ENCODE measurements at places on chromosomes 3 and 15.

- no peak for DNase-seq
These were observed 16.5 kb downstream of the LMCD1 start for GRCh38 chr3:8518138-8518537.

GRCh38 chr3:129612534-129613366, 6.3 kb upstream of the PLXND1 start:
- DNase-seq: no peak

- no peak for DNase-seq
These were observed 80.2 kb downstream of the WNT5A start for GRCh38 chr3:55406696-55407425.

DNA sequence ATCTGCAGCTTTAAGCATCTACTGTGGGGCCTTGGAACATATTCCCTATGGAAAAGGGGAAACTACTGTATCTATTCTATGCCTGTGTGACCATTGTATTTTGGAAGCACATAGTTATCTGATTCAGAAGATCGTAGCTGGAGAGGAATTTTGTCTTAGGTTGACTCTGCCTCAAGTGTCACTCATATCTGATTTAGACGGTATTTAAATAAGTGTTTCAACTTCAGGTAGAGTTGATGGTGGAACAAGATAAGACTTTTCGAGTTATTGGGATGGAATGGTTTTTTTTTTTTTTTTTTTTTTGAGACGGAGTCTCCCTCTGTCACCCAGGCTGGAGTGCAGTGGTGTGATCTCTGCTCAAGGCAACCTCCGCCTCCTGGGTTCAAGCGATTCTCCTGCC, 8.9 kb upstream of the DENND6A start:
- DNase-seq: no peak

DNA sequence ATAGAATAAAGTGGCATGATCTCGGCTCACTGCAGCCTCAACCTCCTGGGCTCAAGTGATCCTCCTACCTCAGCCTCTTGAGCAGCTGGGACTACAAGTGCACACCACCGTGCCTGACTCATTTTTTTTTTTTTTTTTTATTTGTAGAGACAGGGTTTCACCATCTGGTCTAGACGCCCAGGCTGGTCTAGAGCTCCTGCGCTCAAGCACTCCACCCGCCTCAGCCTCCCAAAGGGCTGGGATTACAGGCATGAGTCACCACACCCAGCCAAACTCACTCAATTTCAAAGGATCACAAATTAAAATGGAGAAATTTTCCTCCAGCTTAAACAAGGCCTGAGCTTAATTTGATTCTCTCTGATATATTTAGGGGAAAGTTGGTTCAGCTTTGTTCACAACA, 27.3 kb upstream of the NMB start:
- DNase-seq: no peak

DNA sequence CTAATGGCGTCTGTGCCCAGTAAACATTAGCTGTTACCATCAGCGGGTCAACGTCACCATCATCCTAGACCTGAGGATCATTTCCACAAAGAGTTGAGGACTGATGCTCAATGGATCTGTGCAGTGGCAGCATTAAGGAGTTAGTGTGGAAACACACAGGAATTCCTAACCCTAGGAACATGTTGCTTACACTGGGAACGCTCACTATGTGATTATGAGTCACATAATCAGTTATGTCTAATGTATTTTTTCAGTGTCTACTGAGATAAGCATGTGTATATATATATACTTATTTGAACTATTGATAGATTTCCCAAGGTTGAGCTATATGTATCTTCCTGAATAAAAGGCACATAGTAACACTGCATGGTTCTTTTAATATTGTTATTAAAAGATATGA, 19.0 kb downstream of the ARNT2 start:
- no peak for DNase-seq

DNA sequence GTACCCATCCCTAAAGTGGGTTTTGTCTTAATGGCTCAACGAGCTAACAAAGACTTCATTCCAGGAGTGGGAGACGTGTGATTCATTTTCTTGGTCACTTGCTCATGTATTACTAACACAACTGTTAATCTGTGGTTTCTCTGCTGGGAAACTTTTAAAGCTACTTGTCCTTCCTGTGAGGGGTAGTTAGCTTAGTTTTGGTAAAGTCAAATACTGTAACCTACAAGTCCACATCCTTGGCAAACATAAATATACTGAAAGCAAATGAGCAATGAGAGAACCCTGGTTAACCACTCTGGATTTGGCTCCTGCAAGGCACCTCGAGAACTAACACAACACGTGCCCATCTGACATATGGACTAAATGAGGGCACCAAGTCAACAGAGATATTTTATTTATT, 19.9 kb downstream of the NOX5 start:
- DNase-seq: no peak

GRCh38 chr3:100756441-100756840, 47.1 kb downstream of the TFG start:
- DNase-seq: no peak

GRCh38 chr3:77329116-77329515, 289.2 kb downstream of the ROBO2 start:
- no peak for DNase-seq

- DNase-seq: no peak
These were observed 519 bp downstream of the LYSMD2 start for GRCh38 chr15:51736751-51737521.

GRCh38 chr3:188358787-188359493, 205.0 kb downstream of the LPP start:
- no peak for DNase-seq

DNA sequence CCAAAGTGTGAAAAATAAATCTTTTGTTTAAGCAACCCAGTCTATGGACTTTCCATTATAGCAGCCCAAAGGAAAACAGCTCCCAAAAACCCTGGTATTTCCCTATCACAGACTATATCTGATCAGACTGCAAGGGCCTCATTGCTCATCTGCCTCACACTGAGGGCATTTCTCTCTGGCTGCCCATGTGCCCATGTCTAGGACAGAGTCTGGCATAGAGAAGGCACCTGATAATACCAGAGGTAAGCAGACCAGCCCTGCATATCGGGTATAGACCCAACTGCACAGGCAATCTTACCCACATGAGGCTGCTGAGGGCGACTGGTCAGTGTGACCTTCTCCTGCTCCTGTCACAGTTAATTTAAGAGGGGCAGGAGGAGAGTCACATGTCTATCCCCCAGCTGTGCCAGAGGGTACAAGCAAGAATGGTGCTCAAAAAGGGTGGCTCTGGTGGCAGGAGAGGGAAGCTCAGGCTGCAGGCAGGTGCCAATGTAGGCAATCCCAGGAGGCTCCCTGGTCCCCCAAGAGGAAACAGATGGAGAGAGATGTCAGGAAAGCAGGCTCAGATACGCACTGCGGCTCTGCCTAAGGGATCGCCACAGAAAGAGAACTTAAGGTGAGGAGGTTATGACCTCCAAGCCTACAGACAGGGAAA, 3.1 kb downstream of the CSRNP1 start:
- no peak for DNase-seq

GRCh38 chr15:93043621-93044300, 45.2 kb downstream of the RGMA start:
- no peak for DNase-seq

GRCh38 chr15:74799856-74800558, 12.6 kb upstream of the LMAN1L start:
- peak; percentile 82 for DNase-seq

GRCh38 chr3:115381931-115382330, 234.8 kb upstream of the ZBTB20 start:
- no peak for DNase-seq

GRCh38 chr15:71199384-71200351, 84.4 kb downstream of the THSD4 start:
- no peak for DNase-seq

DNA sequence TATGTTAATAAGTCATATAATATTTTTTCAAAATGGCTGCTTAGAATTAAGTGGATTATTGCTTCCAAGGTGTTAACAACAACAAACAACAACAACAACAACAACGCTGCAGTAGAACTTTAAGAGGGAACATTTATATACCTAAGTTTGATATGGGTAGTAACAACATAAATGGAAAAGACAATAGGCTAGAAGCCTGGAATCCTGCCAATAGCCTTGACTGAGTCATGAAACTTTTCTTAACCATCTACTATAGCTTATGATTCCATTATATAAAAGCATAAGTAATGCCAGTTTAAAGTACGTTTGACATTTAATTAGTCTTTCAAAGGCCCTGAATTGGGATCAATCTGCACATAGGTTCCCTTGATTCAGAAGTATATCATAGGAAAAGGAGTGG, 31.2 kb downstream of the SATB1 start:
- no peak for DNase-seq

DNA sequence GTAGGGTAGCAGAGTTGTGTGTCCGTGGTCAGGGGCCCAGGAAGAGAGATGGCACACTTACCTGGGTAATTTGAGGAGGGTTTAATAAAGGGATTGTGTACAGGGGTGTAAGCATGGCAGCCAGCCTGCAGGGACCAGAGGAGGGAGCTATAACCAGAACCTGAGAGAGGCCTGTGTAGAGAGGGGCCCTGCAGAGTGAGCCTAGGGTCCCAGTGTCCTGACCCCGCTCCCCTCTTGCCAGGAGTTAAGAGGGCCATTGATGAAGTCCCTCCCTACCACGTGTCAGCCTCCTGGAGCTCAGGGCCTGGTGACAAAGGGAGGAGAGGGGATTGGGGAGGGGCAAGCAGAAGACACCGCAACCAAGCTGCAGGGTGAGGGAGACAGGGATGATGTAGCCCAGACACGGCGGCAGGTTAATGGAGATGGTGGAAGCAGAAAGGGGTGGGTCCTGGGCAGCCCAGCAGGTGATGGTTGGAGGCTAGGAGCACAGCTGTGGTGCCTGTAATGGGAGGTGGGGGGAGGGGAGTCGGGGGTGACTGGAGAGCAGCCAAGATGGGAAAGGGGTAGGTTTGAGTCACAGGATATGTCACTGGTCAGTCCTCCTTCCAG, 165.4 kb upstream of the TOPAZ1 start:
- no peak for DNase-seq

GRCh38 chr3:50532062-50532705, 28.8 kb upstream of the CACNA2D2 start:
- no peak for DNase-seq

GRCh38 chr3:111723293-111724215, 128.4 kb upstream of the ZBED2 start:
- DNase-seq: no peak

DNA sequence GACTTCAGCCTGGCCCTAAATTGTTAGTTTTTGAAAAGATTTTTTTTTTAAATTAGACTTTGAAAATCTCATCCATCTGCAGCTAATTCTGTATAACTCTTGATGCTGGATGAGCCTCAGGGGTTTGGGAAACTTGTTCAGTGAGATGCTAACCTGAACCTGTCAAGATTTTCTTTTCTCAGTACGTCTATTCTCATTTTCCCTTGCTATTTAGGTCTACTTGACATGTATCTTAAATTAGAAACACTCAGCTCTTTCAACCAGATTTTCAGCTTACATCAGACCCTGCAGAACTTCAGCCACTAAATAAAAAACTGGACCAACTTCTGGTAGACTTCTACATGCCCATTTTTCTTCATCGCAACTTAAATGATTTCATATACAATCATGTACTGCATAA, 61.4 kb downstream of the MFSD1 start:
- no peak for DNase-seq

GRCh38 chr3:194686414-194686815, 732 bp downstream of the FAM43A start:
- no peak for DNase-seq

GRCh38 chr3:43894176-43895049, 203.7 kb downstream of the ABHD5 start:
- no peak for DNase-seq

DNA sequence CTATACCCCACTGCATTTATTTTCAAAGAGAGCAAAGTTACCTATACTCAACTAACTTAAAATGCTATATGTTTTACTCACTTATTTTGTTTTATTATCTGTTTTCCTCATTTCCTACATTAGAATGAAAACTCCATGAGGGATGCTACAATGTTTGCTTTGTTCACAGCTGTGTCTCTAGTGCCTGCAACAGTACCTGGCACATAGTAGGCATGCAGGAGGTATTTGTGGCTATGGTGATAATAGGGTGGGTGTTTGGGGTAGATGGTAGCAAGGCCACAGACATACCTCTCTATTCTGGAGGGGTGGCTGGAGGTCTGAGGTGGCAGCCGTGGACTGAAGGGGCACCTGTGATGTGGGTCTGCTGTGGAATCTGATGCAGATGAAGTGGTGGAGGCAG, 24.7 kb upstream of the SMAD6 start:
- no peak for DNase-seq

- no peak for DNase-seq
These were observed 60.1 kb downstream of the MGLL start for GRCh38 chr3:127762077-127762786.

DNA sequence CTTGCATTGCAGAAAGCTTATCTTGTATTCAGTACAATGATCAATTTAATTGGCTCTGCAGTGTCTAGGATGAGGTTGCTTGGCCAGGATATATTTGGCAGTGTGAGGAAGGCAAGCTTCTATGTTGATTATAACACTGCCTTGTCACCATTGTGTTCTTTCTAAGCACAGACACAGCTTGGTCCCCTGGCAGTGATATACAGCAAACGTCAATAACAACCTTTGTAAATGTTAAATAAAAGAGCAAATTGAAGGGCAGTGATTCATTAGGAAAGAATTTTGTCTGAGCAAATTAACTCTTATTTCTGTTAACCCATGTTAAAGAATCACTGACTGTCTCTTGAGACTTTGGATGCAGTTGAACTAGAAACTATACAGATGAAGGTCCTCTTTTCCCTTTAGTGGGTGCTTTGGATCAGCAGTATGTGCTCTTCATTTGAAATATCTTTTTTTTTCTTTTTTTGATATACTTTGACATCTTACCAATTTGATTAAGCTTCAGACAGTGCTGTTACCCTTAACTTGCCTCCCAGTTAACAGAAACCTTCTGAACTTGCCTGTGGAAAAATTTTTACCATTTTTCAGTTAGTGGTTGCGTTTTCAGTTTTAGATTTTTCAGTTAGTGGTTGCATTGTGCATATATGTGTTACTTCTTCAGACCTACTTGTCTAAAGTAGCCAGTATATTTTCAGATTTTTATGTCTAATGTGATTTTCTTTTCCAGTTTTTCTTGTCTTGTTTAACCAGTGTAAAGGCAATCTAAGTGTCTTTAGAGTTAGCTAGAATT, 199.8 kb downstream of the TCF12 start:
- DNase-seq: no peak

DNA sequence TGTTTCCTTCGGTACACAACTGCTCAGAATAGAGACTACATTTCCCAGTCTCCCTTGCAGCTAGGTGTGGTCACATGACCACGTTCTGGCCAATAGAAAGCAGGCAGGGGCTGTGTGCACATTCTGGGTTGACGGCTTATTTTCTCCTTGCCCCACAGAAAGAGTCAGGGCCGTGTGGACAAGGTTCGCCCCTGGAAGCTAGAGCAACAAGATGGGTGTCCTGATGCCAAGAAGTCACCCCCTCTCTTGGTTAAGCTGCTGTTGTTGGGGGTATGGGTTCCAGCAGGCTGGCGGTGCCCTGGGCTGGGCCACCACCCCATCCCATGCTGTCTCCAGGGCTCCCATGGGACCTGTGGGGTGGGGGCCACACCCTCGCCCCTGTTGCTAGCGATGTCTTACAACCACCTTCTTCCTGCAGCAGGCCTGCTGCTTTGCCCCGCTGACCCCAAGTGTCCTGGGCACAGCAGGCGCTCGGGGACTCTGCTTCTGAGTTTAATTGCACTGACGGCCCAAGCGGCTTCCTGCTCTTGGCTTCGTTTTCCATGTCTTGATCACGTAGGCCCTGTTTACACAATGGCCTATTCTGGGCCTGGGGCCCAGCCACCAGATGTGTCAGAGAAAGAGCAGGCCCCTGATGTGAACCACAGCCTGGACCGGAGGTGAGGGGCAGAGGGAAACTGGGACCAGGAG, 24.9 kb downstream of the ABTB1 start:
- no peak for DNase-seq

GRCh38 chr3:72891053-72891855, 3.4 kb downstream of the GXYLT2 start:
- DNase-seq: no peak

Measured in stimulated activated CD4-positive, alpha-beta T cell treated with anti-CD3 and anti-CD28 coated beads, TNF-alpha, amount 100 ng/mL, for 1 hour (primary cell).